ENCODE measurements at places on chromosomes 5 and 9.

DNA sequence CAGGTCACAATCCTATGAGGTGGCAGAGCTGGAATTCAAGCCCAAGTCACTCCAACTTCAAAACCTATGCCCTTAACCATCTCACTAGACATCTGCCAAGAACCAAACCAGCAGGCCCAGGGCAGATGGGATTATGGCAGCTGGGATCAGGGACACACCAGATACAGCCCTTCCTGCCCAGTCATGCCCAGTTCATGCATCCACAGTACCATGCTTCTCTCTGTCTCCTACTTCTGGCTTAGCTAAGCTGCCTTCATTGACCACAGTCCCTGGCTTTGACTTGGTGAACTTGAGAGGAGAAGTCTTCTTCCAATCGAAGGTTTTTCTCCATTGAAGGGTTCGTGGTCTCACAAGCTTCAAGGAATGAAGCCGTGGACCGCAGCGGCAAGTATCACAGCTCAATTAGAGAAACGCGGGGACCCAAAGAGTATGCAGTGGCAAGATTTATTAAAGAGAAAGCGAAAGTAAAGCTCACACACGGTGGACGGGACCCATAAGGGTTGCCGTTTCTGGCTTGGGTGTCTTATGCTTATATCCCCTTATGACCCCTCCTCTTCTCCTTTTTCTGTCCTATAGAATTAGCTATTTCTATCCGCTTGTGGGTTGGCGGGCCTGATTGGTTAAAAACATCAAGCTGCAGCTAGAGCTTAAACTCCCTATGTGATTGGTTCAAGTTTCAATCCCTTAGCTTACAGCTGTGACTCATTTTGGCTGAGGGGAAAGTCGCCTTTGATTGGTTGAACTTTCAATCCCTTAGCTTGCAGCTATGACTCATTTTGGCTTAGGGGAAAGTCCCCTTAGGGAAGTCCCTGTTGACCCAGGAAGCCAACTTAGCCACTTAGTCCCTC lies 101.2 kb downstream of the TRIM36 start:
- no peak for DNase-seq

GRCh38 chr9:131631306-131631705 lies 86.0 kb downstream of the PRRT1B start:
- no peak for DNase-seq

GRCh38 chr9:13576101-13576500 lies 296.6 kb upstream of the MPDZ start:
- no peak for DNase-seq

- no peak for DNase-seq
These were observed 161.2 kb downstream of the ZNF462 start for GRCh38 chr9:107024193-107024592.

- no peak for DNase-seq
These were observed 388.3 kb downstream of the PLK2 start for GRCh38 chr5:58071566-58071965.

GRCh38 chr5:36135988-36136387 lies 15.7 kb downstream of the LMBRD2 start:
- DNase-seq: no peak

- DNase-seq: no peak
These were observed 57.6 kb downstream of the AHRR start for GRCh38 chr5:378976-379742.

DNA sequence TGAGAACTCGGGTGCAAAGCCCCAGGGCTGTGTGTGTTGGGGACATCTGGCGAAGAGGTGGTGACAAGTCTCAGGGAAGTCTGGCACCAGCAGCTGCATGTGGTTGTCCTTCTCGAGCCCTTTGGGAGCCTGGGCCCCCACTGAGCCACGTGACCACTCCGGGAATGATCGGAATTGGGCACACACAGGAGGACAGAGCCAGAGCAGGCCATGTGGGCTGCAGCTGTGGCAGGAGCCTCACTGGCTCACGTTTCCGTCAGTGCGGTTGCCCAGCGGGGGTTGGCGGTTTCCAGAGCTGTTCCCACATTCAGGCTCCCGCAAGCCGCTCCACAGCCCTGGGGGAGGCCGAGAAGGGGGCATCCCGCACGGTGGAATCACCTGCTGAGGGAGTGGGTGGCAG lies 6.8 kb upstream of the CEL start:
- DNase-seq: no peak

DNA sequence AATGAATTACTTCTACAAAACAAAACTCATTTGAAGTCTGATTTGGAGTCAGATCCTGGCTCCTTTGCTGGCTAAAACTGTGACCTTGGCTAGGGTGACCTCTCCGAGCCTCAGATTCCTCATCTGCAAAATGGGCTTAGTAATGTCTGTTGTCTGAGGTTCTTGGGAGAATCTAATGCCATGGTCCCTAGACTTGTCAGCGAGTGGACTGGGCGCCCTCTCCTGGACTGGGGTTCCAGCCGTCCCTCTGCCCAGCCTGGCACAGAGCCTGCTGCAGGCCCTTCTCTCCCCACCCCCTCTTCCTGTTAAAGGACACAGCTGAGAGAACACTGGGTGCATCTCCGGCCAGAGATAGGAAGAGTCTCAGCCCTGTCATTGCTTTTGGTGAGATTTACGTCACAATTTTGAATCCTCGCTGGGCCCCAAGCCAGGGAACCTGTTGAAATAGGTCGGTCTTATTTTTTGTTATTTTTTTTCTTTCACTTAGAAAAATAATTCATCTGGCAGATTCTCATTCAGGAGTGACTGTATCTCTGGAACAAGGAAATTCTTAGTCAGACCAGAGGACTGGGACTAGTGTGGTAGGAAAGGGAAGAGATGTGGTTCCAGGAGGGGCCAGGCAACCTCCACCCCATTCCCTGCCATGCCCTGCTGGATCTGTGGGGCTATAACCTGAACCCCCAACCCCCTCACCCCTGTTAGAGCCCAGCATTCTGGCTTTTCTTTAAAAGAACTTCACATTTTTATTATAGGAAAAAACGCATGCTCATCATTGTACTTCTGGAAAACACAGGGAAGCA lies 48.2 kb upstream of the RPL26L1 start:
- no peak for DNase-seq

- no peak for DNase-seq
These were observed 69.3 kb downstream of the ALDH7A1 start for GRCh38 chr5:126525630-126526245.

Measured in activated CD8-positive, alpha-beta memory T cell treated with anti-CD3 and anti-CD28 coated beads for 4 hours (primary cell).